ENCODE measurements at places on chromosomes 11 and 22. TPM values are rescaled to one million over a fixed set of nuclear protein-coding genes. Genes with fewer than 3 reads are reported as not detected.

The LRRC55 gene
- under 0.01 TPM for total RNA-seq

The SLC6A5 gene
- not detected for total RNA-seq

DNA sequence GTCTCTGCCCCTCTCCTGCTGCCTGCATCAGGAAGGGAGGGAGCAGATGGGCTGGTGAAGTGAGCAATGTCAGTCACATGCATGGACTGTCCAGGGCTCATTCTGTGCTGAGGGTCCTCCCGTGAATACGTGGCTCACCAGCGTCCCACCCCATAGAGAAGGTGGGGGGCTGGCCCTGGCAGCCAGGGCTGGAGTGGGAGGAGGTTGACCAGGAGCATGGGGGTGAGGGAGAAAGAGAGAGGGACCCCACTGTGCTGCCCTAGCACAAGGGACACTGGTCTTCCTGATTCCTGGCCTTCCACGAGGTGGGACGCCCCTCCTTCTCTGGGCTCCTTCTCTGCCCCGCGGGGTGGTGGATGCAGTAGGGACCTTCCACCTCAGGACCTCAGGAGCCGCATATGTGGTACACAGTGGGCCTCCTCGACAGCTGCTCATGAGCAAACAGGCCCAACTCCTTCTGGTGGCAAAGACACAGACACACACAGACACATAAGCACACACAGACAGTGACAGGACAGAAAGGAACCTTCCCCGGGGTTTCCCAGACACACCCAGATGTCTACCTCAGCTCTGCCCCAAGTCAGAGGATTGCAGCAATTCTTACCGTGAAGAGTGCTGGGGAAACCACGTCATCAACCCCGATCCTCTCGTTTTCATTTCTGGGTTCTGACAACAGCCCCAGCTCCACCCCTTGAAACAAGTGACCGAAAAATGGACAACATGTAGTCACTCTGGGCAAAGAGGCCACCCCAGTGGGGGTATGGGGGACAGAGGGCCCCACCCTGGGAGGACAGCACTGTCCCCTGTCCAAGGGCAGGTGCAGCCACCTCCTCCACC is 3.6 kb upstream of the APOBEC3A start:
- DNase-seq: no peak

DNA sequence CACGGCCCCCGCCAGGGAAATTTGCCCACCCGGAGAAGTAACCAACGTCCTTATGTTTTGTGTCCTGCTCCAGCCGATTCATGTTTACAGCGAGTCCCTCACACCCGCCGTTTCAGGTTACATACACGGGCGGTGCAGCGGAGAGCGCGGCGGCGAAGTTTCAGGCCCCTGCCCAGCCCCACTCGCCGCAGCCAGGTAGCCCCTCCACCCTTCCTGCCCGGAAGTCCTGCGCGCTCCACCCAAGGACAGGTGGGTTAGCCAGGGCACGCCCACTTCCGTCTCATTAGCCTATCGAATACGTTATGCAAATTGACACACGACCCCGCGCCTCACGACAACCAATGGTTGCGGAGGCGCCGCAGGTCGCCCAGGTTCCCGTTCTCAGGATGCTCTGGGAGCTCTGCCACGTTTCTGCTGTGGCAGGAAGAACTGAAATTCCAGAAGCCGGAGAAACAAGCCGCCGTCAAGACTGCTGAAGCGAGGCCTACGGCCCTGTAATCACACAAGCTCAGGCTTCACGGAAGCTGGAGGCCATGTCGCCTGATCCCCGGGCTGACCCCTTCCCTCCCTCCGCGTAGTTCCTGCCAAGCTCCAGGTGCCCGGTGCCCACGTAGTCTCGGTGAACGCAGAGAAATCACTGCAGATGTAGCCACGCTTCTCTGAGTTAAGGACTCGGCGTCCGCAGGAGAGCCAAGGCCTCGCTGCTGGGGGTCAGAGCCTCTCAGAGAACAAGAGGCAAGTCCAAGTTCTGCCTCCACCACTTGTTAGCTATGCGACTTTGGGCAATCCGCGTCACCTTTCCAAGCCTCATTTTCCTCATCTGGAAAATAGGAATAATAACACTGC is 22.4 kb upstream of the MYH9 start:
- no peak for DNase-seq

DNA sequence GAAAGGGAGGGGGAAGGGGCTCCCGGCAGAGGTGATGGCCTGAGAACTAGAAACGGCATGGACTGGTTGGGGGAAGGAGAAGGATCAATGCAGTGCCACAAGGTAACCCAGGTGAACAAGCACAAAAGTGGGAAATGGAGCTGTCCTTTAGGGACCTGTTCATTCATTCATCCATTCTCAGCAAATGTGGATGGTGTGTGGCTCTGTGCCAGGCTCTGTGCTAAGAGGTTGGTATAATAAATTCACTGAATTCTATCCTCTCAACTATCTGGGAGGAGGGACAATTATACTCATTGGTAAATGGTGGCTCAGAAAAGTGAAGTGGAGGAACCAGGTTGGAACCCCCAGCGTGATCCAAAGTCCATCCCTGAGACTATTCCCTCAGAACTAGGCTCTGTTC is 18.6 kb upstream of the ARAP1 start:
- no peak for DNase-seq

DNA sequence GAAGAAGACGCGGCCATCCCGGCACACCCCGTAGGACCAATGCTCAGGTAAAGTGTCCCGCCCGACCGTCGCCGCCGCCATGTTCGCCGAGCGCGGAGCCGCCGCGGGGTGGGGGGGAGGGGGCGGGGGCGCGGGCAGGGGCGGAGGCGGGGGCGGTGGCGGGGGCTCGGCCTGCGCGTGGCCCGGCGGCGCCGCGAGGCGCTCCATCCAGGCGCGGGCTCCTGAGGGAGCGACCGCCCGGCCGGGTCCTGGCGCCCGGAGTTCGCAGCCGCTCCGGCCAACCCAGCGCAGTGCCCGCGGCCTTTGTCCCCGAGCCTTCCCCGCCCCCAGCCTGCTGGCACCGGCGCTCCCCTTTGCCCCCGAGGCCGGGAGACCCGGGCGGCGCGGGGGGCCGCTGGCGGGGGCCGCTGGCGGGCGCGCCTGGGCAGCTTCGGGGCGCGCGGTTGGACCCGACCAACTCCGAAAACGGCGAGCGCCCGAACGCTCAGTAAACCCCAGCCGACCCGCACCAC is at the start of gene PLEKHA7:
TSS of gene PLEKHA7 (minus strand) at position 94 of the 512 bp plus-strand sequence. CDS start at position 81, 13 bp downstream.
- peak; percentile 33 for DNase-seq

- DNase-seq: no peak
Observed at GRCh38 chr11:124950601-124951330, 3.2 kb upstream of the CCDC15 start.

DNA sequence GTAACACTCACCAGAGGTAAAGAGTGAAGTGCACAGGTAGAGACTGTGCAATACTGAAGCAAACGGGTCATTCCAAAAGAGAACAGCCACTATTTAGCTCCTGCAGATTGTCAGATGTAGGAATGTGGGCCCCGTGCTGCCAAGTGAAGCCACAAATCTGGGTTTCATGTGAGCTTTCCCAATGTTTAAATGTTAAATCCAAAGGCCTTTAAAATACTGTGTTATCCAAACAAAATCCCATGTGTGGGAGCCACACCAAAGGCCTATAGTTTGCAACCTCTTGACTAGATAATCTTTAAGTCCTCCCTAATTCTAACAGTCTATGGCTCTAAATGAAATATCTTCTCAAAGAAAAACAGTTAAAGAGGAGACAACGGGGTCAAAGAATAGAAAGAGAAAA is 43.3 kb downstream of the RBFOX2 start:
- DNase-seq: no peak

GRCh38 chr11:129722529-129722928 is 93.1 kb upstream of the TMEM45B start:
- no peak for DNase-seq

DNA sequence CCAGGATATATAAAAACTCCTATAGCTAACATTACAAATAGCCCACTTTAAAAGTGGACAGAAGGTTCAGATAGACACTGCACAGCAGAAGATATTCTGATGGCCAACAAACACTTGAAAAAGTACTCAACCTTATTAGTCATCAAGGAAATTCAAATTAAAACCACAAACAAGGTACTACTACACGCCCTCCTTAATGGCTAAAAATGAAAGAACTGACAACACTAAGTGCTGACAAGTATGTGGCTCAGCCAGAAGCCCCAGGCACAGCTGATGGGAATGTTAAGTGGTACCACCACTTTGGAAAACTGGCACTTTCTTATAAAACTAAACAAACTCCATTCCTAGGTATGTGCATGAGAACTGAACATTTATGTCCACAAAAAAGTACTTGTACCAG is 320.1 kb downstream of the TBC1D22A start:
- DNase-seq: no peak
